Naive thymus-derived CD8-positive, alpha-beta T cell (primary cell): ENCODE measurements at places on chromosomes 16 and 17. TPM values are rescaled to one million over a fixed set of nuclear protein-coding genes. Genes with fewer than 3 reads are reported as not detected.

The PHOSPHO1 gene
- total RNA-seq, result not detected

The LRRC75A gene
- total RNA-seq, result 7.4 TPM

The ZG16B gene
- total RNA-seq, result not detected

DNA sequence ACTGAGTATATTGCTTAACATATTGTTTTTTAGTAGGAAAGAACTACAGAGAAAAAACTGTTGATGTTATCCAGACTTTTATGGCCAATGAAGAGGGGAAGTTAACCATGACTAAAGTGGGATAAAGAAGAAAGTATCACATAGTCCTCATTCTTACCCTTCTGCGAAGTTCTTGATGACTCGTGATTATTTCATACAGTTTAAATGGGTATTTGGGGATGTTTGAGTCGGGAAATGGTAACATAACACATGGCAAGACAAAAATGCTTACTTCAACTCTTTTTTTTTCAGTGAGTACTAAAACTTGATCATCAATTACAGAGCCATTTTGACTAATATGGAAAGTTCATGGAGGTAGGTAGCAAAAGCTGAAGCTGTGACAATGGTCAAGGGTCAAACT is 4.9 kb downstream of the POLG2 start:
- no peaks in the 10 kb centered on the region for H3K27me3 ChIP-seq
- no peak overlapping the region for H3K27ac ChIP-seq
- no peak for DNase-seq
- H3K4me3 ChIP-seq, result no peak overlapping the region

GRCh38 chr16:81738783-81739496 is 40.2 kb upstream of the PLCG2 start:
- H3K27ac ChIP-seq, result no peak overlapping the region
- DNase-seq, result no peak
- H3K4me1 ChIP-seq, result peaks cover 8% of the 10 kb centered on the region
- no peaks in the 10 kb centered on the region for H3K27me3 ChIP-seq
- no peaks in the 10 kb centered on the region for H3K36me3 ChIP-seq

DNA sequence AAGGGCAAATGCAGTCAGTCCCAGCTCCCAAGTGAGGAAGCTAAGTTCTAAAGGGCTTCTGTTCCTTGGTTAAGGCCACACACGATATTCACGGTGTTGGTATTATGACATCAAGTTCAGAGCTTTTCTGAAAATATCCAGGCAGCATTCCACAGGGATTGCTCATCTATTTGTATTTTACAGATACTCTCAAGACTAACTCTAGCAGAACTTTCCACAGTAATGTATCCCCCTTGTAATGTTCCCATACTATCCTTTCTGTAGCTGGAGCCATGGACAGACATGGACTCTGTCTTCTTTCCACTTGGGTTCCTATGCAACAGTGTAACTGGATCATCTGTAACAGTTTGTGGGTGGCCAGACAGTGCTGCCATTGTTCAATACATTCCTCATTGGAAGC is 13.5 kb downstream of the SDR42E1 start:
- H3K27me3 ChIP-seq, result no peaks in the 10 kb centered on the region
- H3K4me1 ChIP-seq, result no peaks in the 10 kb centered on the region
- no peak overlapping the region for H3K4me3 ChIP-seq

DNA sequence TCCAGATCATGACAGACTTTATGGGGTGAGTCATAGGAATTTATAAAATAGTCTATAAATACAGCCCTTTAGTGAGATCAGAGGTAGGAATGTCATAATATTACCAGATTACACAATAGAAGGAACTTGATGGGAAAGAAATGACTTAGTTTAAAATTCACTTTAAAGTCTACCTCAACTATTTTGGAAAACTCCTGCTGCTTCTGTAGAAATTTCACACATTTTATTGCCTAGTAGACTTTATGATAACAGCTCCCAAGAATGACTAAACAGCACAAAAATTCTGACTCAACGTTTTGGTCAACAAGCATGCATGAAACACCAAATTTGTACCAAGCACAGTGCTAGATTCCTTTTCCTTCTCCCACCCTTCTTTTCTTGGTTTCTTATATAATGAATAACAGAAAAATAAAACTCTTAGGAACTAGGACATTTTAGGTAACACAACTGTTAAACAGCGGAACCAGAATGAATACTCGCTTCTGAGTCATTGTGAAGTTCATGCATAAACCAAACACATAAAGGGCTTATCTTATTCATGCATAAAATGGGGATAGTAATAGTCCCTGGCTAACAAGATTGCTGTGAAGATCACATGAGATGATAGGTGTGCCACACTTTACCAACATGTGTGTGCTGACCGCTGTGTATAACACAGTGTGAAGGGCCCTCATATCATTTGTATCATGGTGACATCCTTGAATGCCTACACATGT is 243.9 kb downstream of the CDH8 start:
- peaks cover 5% of the 10 kb centered on the region for H3K36me3 ChIP-seq
- no peaks in the 10 kb centered on the region for H3K4me1 ChIP-seq
- H3K4me3 ChIP-seq, result no peak overlapping the region

GRCh38 chr16:24367186-24367710 is 111.1 kb downstream of the CACNG3 start:
- no peak overlapping the region for H3K27ac ChIP-seq
- no peaks in the 10 kb centered on the region for H3K36me3 ChIP-seq
- no peaks in the 10 kb centered on the region for H3K4me1 ChIP-seq

DNA sequence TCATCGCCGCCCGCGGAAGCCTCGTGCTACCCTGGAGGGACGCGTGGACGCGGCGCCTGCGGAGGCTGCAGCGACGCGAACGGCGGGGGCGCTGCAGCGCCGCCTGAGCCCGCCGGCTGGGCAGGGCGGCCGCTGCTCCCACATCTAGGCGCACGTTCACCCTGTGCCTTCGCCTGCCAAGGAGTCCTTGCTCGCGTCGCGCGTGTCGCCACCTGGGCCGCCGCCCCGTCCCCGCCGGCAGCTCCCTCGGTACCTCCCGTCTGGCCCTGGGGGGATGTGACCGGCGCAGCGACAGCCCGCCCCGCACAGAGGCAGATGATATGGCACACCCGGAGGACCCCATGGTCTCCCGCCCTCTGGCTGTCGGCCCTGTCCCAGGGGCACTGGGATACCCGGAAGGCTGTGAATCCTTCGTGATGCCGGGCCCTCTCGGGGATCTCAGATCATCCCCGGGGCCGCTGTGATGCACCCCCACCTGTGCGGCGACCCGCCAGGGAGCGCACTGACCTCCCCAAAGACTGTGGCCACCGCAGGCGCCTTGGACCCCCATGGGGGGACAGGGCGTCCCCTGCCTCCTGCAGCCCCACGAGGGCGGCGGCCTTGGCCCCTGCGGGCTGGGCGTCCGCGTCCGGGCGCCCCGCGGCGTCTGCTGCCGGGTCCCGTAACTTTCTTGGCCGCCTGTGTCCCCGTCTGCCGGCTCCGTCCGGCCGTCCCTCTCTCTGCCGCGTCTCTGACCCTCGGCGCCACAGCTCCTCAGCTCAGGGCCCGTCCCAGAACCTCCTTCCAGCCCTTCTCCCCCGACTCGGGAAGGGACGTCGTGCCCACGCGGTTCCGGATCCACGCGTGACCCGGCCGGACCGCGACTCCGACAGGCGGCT is 689 bp upstream of the TBC1D24 start:
- DNase-seq, result peak; percentile 43
- H3K27ac ChIP-seq, result no peak overlapping the region
- H3K36me3 ChIP-seq, result no peaks in the 10 kb centered on the region
- H3K27me3 ChIP-seq, result peaks cover 15% of the 10 kb centered on the region
- H3K4me1 ChIP-seq, result peaks cover 11% of the 10 kb centered on the region
- H3K4me3 ChIP-seq, result peak overlapping the region; percentile 69

DNA sequence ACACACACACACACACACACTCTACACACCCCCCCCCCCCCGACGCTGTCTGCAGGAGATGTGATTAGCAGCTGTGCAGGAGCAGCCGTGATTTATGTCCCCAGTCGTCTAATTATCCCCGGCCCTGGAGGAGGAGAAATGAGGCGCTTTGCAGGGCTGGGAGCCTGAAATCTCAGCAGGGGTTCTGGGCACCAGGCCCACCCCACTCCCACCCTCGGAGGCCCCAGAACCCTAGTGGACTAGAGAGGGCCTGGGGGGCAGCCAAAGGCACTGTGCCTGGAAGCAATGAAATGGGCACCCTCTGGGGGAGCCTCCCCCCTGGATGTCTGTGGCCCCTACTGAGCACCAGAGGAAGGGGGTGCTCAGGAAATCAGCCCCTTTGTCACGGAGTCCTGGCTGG is 134.2 kb upstream of the CIBAR2 start:
- H3K4me1 ChIP-seq, result peaks cover 9% of the 10 kb centered on the region
- no peak overlapping the region for H3K27ac ChIP-seq
- H3K4me3 ChIP-seq, result no peak overlapping the region
- no peaks in the 10 kb centered on the region for H3K36me3 ChIP-seq

DNA sequence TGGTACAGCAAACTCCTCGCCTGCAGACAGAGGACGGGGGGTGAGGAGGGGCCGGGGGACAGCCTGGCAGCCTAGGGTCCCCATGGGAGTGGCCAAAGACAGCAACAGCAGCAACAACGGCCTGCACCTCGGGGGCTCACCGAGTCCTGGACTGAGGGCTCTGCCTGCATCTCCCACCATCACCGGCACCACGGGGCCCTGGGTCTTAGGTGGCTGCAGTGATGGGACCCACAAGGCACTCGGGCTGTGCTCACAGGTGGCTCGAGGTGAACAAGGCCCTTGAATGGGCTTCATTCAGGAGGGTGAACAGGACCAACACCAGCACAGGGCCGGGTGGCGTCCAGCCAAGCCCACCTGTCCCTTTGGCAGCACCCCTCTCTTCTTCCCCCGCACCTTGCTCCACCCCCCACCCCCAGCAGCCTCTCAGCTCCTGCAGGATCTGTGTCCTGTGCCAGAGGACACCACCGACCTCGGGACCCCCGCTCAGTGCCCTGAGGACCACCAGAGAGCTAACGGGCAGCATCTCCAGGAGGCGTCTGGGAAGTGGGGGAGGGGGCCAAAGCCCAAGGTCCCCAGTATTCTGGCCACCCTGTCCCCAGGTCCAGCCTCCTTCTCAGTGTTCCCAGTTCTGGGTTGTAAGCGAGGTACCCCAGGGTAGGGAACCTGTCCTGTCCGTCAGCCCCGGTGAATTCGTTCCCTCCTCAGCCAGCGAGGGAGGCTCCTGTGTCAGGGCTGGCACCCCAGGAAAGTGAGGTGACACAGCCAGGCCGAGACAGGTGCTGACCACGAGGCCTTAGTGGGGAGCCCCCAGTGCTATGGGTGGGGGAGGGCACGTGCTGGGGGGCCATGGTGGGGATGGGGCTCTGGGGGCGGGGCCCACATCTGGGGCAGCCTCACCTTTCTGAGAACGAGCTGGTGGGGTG is 94.3 kb downstream of the TBC1D16 start:
- no peaks in the 10 kb centered on the region for H3K36me3 ChIP-seq
- no peaks in the 10 kb centered on the region for H3K27me3 ChIP-seq
- H3K27ac ChIP-seq, result no peak overlapping the region

- H3K27me3 ChIP-seq, result peaks cover 87% of the 10 kb centered on the region
- peaks cover 53% of the 10 kb centered on the region for H3K4me1 ChIP-seq
- peak overlapping the region; percentile 67 for H3K4me3 ChIP-seq
- no peaks in the 10 kb centered on the region for H3K36me3 ChIP-seq
- DNase-seq, result peak; percentile 53
- H3K27ac ChIP-seq, result peak overlapping the region; percentile 85
Observed at GRCh38 chr17:19306160-19307111, 56.1 kb downstream of the B9D1 start.

DNA sequence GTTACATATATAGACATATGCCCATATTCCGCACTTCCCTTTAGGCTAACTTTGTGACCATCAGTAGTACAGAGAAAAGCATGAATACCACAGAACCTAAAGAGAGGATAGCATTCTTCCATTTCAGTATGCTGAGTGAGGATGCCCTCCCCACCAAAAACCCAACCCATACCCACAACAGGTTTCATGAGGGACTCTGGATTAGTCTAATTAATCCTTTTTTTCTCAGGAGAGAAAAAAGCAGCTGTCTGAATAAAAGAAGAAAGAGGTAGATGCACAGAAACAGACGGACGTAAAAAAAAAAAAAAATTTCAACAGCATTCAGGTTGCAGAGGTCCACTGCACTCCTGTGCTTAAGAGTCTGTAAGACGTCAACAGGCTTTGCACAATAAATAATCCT is 6.7 kb downstream of the MMD start:
- H3K36me3 ChIP-seq, result peaks cover 17% of the 10 kb centered on the region
- no peak overlapping the region for H3K4me3 ChIP-seq
- no peaks in the 10 kb centered on the region for H3K27me3 ChIP-seq
- peaks cover 32% of the 10 kb centered on the region for H3K4me1 ChIP-seq

DNA sequence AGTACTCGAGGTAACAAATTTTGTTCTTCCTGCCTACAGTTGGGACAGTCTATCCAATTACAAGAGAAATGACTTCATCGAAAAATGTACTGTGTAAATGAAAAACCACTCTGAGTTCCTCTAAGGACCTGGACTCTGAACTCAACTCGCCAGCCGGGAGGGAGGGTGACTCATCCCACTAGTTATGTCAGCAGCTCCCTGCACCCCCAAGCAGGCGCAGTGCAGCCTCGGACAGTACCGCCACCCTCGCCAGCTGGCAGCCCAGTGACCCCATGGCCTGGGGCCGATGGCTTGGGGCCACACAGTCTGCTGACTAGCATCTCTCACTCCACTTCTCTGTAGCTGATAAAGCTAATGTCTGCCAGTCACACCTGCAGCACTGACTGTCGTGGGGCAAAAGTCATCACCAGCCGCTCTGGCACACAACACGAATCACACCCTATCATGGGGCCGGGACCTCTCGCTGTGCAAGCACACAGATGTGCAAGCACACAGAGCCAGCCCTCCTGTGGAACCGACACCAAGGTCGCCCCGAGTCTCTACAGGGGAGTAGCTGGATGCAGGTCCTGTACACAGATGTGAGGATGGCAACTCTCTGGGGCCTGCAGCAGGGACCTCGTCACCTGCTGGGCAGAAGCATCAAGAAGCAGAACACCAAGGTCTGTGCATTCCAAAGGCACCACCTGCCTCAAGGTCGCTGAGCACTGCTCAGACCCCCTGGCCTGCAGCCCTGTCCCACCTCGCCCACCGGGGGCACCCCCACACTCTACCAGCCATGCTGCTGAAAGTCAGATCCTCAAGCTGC is 5.7 kb downstream of the CSNK1D start:
- DNase-seq, result peak; percentile 15
- H3K4me1 ChIP-seq, result peaks cover 35% of the 10 kb centered on the region
- H3K27ac ChIP-seq, result peak overlapping the region; percentile 90
- peaks cover 5% of the 10 kb centered on the region for H3K36me3 ChIP-seq
- H3K27me3 ChIP-seq, result no peaks in the 10 kb centered on the region
- peak overlapping the region; percentile 60 for H3K4me3 ChIP-seq

- H3K27ac ChIP-seq, result no peak overlapping the region
- no peaks in the 10 kb centered on the region for H3K36me3 ChIP-seq
- no peaks in the 10 kb centered on the region for H3K4me1 ChIP-seq
- no peak for DNase-seq
Observed at GRCh38 chr17:31480067-31480466, 88.6 kb downstream of the RAB11FIP4 start.

- H3K27me3 ChIP-seq, result no peaks in the 10 kb centered on the region
- H3K4me1 ChIP-seq, result no peaks in the 10 kb centered on the region
- H3K36me3 ChIP-seq, result no peaks in the 10 kb centered on the region
Observed at GRCh38 chr17:11430751-11431150, 167.5 kb upstream of the DNAH9 start.
